ENCODE measurements at places on chromosomes 3 and 15. TPM values are rescaled to one million over a fixed set of nuclear protein-coding genes. Genes with fewer than 3 reads are reported as not detected.
A peak's percentile ranks its signal among the peaks of the same experiment; 100 is the strongest.

- DNase-seq, result no peak
Measured at GRCh38 chr3:169662843-169663160, 710 bp downstream of the MECOM start.

GRCh38 chr15:71237456-71238188 lies 122.4 kb downstream of the THSD4 start:
- DNase-seq, result peak; percentile 63

- DNase-seq, result no peak
Measured at GRCh38 chr3:168002786-168003368, 92.8 kb downstream of the GOLIM4 start.

DNA sequence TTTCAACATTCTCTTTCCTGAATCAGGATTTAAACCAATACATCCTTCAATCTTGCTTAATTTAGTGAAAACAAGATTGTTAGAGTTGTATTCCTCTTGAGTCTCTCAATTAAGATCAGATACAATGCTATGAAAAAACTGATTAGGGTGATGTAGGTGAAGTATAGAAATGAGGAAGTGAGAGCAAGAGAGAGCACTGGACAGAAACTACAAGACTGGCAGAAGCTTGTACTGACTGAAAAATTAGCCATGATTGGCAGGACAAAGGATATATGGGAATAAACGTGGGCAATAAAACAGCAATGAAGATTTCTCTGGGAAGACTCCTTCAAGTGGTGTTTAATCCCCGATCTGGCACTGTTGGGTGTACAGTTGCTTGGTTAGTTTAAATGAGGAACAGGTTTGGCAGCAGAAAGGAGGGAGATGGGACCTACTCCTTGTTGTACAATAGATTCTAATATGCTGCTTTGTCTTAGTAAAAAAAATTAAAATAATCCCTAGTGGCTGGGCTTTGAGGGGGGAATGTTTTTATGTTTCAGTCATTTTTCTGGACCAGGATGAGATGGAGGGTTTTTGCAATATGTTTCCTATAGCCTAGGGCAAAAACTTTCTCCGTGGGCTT lies 252.7 kb downstream of the SLC9A9 start:
- no peak for DNase-seq

Gene ADGRG7
- not detected for total RNA-seq

Gene CYP8B1
- not detected for total RNA-seq

DNA sequence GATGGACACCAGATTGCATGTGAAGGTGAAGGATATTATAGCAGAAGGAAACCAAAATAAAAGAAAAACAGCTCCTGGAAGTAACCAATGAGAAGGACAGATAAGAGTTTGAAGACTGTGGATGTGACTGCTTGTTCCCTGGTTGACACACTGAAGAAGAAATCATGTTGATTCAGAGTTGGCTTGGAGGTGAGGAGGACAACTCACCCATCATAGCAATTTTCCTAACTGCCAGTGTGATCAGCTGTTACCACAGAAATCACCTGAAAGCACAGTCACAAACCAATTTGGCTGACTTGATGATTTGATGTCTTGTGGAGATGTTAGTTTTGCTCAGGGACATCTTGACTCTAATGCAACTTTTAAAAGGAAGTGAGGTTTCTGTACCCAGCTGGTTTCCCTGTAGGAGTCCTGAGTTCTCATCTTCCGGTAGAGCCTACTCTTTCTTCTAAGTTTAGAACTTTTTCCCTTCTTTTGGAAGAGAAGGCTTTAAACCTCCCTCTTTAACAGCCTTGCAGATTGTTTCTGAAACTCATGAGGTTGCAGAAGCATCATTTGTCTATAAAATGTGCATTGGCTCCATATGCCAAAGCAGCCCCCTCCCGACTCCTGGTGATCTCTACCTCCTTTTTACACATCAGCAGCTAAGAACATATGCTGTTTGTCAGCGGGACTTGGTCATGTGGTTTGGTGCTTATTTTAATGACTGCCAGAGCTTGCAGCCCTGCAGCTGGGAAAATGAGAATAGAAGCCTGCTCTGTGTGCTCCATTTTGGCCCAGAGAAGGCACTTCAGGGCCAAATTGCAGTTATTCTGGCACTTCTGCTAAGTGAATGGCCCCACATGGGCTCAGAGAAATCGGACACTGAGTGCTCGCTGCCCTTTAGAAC lies 10.3 kb downstream of the ATG7 start:
- DNase-seq, result no peak

DNA sequence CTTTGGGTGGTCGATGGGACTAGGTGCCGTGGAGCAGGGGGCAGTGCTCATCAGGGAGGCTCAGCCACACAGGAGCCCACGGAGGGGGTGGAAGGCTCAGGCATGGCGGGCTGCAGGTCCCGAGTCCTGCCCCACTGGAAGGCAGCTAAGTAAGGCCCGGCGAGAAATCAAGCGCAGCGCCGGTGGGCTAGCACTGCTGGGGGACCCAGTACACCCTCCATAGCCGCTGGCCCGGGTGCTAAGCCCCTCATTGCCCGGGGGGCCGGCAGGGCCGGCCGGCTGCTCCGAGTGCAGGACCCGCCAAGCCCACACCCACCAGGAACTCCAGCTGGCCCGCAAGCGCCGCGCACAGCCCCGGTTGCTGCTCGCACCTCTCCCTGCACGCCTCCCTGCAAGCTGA lies 19.1 kb downstream of the TP53BP1 start:
- DNase-seq, result no peak

DNA sequence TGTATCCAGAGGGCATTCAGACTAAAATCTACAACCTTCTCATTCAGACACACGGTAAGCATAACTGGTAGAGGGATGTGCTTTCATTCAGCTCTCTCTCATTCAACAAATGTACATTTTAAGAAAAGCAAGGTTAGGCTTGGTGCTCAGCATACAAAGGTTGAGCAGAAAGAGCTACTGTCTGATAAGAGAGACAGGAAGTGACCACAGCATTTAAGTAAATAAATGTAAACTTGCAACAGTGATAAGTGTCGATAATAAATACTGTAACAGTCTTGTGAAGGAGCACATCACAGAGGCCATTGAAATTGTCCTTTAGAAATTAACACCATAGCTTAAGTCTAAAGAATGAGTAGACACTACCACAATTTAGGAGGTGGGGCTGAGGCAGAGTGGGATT lies 3.4 kb downstream of the CD96 start:
- no peak for DNase-seq

- no peak for DNase-seq
Measured at GRCh38 chr15:81256916-81257315, 60.2 kb downstream of the IL16 start.

Gene ARPP19
- total RNA-seq, result 105 TPM

DNA sequence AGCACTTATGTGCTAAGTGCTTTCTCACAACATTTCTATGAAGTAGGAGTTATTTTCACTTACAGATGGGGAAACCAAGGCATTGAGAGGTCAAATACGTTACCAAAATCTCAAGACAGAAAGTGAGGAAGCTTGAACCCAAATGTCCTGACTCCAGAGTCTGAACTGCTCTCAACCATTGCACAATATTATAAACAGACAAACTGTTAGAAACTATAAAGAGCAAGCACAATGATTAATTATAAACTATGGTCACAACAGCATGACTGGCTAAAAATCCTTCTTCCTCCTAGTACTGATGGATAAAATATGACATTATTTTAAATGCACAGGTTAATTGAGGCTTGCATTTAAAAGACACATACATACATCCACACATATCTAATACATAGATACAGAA lies 77.9 kb upstream of the ASB14 start:
- no peak for DNase-seq

Gene PFKFB4
- total RNA-seq, result 16.2 TPM

GRCh38 chr3:44021651-44022594 lies 219.8 kb upstream of the TOPAZ1 start:
- no peak for DNase-seq

Gene FOXB1
- total RNA-seq, result not detected

GRCh38 chr15:66402761-66403284 lies 16.1 kb downstream of the MAP2K1 start:
- no peak for DNase-seq

DNA sequence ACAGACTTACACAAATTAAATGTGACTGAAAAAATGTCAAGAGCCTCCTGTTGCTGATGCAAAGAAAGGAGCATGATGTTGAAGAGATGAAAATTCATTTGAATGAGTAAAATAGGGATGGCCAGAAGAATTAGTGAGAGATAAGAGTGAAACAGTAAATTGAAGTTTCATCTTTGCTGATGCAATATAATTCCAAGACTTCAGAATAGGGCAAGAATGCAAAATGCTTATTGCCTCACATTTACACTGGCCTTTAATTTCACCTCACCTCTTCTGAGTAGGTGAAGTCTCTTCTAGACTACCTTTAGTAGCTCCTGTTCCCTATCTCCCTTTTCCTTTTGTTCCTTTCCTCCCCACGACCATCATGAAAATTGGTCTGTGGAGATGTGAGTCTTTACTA lies 15.3 kb upstream of the MAPK6 start:
- no peak for DNase-seq

GRCh38 chr3:143658861-143659260 lies 189.4 kb downstream of the SLC9A9 start:
- no peak for DNase-seq

- DNase-seq, result no peak
Measured at GRCh38 chr15:49135342-49135857, 20.0 kb downstream of the COPS2 start.

GRCh38 chr15:31265090-31265870 lies 61.4 kb upstream of the KLF13 start:
- peak; percentile 19 for DNase-seq

Data from omental fat pad (tissue), 4 donors.